ENCODE measurements at places on chromosomes 1 and 21.

GRCh38 chr1:49225464-49225863 lies 448.8 kb upstream of the BEND5 start:
- DNase-seq: no peak

DNA sequence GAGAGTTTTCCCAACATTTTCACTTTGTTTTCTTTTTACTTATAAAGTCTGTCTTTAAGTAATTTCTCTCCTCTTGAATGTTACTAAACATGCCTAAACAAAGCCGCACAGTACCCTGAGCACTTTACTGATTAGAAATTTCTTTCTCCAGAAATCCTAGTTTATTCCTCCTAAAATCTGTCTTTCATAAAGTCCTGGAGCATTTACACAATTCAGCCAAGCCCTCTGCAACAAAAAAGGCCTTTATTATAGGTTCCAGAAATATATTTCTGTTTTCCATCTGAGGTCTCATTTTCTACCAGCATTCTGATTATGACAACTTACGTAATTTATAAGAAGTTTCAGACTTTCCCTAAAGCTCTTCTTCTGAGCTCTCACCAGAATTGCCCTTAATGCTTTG lies 549.5 kb upstream of the OLFM3 start:
- DNase-seq: no peak

DNA sequence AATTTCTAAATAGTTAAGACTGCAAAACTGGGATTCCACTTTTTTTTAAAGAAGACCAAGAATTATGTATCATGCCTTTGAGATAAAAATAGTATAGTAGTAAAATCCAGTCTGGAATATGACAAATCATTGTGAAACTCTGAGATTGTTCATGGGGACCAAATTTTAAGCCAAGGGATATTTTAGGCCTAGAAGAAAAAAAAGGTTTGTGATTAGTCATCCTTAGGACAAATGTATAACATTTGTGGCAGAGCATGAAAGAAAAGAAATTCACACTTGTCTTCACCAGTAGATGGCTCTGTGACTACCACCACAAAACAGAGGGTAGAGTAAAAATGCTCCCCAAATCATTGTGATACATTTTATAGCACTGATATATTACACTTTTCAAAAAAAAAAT lies 226.1 kb downstream of the KCTD3 start:
- peak; percentile 62 for DNase-seq

DNA sequence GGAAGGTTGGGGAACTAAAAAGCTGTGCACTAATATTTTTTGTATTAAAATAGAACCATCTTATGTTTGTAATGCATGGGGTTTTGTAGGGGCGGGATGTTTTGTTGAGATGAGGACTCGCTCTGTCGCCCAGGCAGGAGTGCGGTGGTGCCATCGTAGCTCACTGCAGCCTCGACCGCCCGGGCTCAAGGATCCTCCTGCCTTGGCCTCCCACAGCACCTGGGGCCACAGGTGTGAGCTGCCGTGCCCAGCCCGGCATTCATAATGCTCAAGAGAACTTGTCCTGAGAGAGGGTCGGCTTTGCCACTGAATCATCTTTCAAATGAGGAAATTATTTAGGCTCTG lies 3.0 kb upstream of the C1orf159 start:
- DNase-seq: no peak

DNA sequence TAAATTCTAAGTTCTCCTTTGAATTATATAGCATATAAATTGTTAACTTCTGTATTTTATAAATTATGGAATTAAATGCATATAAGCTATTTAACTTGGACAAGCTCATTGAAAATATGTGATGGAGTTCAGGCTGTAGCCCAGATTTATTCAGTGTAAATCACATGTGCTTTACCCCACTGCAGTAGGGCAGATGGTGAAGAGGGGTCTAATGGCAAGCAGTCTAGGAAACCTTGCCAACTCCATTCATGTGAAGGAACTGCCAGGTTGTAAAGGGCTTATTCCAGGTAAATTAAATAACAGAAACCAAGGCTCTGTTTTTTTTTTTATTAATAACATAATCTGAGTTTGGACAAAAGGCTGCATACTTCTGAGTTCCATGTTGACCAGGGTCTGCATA lies 243.2 kb downstream of the NCAM2 start:
- no peak for DNase-seq

GRCh38 chr1:159829822-159830465 lies 3.3 kb downstream of the SLAMF8 start:
- DNase-seq: peak; percentile 42

- peak; percentile 94 for DNase-seq
Observed at GRCh38 chr1:100785470-100786052, 66.0 kb downstream of the VCAM1 start.

DNA sequence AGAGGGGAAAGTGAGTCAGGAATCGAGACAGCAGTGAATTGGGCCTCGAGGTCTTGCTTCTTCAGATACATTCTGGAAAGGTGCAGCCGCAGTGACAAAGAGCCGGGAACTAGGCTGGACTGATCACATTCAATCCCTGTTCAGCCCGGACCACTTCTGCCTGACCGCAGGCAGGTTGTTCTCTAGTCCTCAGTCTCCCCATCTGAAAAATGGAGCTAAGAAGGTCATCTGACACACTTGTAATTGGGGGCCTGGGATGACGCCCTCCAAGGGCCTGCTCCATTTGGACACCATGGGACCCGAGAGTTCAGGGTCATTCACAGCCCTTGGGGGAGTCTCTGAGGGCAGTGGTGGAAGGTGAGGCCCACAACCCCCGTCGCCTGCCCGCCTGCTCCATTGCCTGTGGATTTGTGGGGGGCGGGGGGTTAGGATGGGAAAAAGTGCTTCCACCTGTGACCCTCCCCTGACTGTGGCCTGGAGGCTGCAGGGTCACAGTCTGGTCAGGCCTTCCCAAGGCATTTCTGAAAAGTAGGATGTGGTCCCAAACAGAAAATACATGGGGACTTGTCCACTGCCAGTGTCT lies 87.9 kb upstream of the CSF3R start:
- no peak for DNase-seq

DNA sequence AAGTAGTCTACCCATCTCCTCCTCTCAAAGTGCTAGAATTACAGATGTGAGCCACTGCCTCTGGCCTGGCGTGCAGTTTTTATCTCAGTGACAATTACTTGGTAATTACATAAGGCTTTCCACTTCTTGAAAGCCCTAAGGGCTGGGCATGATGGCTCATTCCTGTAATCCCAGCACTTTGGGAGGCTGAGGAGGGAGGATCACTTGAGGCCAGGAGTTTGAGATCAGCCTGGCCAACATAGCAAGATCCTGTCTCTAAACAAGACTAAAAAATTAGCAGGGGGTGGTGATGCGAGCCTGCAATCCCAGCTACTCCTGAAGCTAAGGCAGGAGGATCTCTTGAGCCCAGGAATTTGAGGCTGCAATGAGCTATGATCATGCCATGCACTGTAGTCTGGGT lies 7.7 kb downstream of the HHAT start:
- DNase-seq: no peak

GRCh38 chr1:87169263-87169910 lies 159.3 kb upstream of the LMO4 start:
- no peak for DNase-seq

GRCh38 chr1:212139526-212140135 lies 104.1 kb downstream of the DTL start:
- no peak for DNase-seq

DNA sequence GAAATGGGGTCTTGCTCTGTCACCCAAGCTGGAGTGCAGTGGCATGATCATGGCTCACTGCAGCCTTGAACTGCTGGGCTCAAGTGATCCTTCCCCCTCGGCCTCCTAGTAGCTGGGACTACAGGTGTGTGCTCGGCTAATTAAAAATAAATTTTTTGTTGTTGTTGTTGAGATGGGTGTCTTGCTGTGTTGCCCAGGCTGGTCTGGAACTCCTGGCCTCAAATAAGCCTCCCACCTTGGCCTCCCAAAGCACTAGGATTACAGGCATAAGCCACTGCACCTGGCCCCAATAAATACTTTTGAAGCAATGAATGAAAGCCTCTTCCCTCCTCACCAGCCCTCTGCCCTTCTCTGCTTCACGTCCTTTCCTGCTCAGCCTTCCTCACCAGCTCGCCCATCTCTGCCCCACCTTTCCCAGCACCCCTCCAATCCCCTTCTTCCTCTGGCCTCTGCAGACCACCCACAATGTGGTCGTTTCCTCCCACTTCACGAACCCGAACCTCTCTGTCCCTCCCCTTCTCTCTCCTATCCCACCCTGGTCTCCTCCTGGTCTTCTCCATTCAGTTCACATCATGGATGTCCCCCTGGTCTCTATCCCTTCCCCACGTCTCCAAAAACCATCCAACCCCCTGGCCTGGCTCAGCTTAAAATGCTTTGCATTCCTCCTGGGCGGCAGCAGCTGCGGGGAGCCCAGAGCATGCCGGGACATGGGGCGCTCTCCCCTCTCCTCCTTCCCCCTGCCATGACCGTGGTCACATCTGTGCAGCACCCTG lies 38.4 kb downstream of the RAP1GAP start:
- no peak for DNase-seq

DNA sequence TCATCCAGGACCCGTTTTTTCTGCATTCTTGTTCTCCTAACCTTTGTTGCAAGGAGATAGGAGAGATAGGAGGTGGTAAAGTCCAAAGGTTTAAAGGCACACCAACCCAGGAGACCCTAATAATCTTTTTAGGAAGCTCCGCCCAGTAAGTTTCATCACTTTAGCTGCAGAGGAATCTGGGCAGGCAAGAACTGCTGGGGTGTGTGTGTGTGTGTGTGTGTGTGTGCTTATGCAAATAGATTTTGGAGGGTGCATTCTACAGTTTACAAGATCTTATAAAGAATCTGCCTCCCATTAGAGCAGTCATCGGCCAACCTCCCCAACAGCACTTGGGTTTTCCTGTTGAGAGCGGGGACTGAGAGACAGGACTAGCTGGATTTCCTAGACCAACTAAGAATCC lies 3.9 kb upstream of the IL10 start:
- DNase-seq: peak; percentile 21

DNA sequence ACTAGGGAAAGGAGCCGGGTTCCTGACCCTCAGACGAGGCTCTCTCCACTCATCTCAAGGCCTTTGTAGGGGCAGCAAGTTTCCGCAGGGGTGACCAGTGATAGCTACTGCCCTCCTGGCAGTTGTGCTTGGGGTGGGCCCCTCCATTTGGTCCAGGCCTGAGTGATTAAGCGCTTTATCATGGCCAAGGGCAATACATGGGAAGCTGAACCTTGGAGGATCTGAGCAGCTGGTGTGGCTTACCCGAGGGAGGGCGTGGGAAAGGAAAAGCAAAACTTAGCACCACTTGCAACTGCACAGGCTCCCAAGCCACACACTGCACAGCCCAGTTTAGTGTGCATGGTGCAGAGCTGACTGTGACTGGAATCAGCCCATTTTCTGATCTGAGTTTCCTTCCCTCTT lies 47.8 kb downstream of the GADD45A start:
- DNase-seq: peak; percentile 90

DNA sequence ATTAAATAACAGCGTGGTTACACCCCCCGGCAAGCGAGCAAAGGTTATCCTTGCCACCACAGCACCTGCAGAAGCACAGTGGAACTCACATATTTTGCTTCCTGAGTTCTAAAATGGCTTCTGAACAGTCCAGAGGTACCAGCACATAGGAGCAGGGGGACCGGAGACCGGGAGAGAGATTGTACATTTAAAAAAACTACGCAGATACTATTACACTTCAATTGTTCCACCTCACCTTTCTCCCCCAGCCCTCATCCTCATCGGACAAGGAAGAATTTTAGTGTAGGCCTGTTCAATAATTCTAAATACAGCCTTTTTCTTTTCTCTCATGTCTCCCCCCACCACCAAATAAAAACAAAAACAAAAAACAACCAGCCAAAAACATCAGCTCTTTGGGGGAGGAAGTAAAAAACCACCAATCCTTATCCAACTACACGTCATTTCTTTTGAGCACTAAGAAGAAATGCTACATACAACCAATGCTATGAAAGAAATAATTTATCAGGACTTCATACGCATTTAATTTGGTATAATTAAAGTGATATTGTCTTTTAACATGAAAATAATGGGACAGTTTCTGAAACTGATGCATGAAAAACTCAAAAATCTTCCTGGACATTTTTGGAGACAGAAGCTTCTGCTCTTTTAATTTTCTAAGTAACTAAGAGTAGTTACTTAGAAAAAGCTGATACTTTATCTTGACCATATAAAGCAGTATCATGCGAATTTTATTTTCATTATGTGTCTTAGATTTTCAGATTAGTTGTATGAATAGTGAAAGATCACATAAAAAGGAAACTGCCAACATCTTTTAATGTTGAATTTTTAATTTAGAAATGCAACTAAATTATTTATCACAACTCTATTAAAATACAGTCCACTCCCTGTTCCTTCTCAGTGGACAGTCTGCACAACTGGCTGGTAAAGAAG lies 9.1 kb downstream of the CDKN2C start:
- DNase-seq: no peak

DNA sequence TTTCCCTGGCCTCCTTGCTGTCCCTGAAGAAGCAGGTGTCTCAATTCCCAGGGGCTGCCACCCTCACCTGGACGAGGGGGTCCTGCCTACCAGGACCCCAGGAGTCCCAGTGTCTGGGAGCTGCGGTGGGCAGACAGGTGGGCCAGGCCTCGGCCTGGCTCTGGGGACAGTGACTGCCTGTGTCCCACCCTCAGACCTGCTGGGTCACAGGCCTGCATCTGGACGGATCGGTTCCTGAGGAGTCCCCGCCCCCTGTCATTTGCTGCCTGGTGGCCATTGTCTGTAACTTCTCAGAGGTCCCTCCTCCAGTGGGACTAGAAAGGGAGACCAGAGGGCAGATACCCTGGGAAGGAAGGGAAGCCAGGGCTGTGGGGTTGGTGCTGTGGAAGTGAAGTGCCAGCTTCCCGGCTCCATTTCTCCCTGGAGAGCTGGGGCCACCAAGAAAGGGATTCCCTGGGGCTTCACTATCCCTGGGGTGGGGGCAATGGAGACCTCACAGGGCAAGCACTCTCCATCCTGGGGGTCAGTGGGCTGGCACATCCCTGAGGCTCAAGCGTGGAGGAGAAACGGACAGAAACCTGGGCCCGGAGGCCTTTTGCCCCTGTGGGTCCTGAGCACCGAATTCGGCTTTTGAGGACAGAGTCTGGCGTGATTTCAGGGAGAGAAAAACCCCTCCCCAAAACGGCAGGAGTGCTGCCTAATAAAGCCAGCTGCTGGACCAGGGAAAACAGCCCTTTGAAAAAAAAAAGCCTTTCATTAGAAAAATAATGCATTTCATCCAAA lies 157.3 kb downstream of the PEX14 start:
- no peak for DNase-seq

GRCh38 chr1:25662061-25662460 lies 45.5 kb downstream of the MAN1C1 start:
- no peak for DNase-seq

DNA sequence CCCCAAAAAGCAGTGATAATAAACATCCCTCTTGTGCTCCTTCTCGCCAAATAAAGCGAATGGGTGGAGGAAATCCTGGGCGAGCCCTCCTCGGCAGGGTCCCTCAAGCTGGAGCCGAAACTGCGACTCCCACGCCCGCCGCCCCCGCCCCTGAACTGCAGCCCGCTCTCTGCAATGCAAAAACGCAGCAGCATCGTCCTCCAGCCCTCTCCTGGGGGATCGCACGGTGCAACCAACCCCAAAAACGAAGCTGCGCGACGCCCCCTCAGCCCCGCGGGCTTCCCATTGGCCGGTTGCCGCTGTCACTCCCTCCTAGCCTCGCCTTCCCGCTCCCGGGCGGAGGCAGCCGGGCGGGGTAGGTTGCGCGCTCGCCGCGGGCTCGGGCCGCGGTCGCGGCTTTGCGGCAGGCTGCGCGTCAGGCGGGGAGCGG lies at the start of gene TMCC2:
Gene TMCC2 (plus strand): TSS at position 363 of the 430 bp plus-strand sequence. CDS start 619 bp downstream, outside the sequence.
- DNase-seq: peak; percentile 91

GRCh38 chr1:171455967-171456366 lies 29.4 kb upstream of the PRRC2C start:
- DNase-seq: no peak

Data from fibroblast of pulmonary artery (primary cell).